Stomach (tissue), 19 donors: ENCODE measurements at places on chromosomes 16 and 17. TPM values are rescaled to one million over a fixed set of nuclear protein-coding genes. Genes with fewer than 3 reads are reported as not detected.

DNA sequence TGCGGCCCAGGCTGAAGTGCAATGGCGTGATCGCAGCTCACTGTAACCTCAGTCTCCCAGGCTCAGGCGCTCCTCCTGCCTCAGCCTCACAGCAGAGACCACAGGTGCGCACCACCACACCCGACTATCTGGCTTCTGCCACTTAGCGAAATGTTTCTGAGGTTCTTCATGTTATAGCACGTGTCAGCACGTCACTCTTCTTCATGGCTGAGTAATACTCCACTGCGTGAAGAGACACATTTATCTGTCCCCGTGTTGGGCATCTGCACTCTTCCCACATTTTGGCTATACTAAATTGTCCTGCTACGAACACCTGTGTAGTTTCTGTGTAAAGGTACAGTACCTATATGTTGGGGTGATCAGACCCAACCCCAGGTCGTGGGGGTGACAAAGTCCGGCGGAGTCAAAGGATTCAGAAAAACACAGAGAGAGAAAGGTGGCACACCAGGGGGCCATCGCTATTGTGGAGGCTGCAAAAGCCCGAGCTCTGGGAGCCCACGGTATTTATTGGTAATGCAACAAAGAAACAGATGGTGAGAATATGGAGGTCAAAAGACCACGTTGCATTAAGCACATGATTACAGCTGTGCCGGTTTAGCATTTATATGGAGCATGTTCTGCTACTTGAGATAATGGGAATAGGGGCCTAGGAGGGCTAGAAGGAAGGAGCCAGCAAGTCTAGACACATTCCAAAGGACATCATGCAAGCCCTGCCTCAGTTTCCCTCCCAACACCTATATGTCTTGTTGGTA, 851 bp upstream of the DPEP1 start:
- DNase-seq, result no peak

DNA sequence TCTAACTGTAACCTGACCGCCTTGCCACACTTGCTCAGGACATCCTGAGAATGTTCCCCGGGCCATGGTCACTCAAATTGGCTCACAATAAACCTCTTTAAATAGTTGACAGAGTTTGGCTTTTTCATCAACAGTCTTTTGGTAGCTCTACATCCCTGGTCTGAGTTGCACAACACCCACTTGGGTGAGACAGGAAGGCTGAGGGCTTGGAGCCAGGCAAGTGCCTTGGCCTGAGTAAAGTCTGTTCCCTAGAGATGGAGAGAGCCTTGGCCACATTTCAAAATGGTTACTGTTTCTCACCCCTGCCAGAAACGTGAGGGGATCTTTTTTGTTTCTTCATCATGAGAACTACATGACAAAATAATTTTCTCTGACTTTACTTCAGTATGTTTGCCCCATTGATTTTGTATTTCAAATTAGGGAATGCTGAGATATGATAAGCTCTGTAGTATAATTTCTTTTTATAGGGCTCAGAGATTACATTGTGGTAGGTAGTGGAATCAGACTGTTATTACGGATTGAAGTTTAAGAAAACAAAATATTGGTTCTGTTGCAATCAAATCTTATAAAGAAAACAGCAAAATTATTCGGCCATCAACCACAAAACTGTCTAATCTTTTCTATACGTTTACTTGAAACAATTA, 53.9 kb upstream of the NETO2 start:
- no peak for DNase-seq

GRCh38 chr17:82957469-82957795, 117.6 kb upstream of the ZNF750 start:
- DNase-seq, result no peak

DNA sequence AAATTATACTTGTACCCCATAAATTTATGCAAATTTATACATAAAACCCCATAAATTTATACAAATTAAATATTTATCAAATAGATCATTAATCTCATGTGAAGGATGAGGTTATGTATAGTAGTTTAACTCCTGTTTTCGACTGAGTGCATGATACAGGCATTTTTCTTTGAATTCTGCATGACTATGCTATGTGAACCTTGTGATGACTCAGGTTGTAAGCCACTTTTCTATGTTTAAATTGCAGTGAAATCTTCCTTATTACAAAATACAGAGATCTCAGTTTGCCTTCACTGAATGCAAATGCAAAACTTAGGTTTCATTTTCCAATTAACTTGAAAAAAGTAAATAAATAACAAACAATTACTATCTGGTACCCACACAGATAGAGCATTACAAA, 843.7 kb downstream of the CDH11 start:
- DNase-seq, result no peak

GRCh38 chr17:64185101-64185500, 55.2 kb upstream of the ERN1 start:
- no peak for DNase-seq

Gene PYDC1
- not detected for total RNA-seq

Gene IRX5
- 1.8 TPM for total RNA-seq

Gene MGAT5B
- not detected for total RNA-seq

Gene SKAP1
- total RNA-seq, result 2.4 TPM

Gene CDC6
- 7.3 TPM for total RNA-seq

Gene LGALS9B
- total RNA-seq, result 2.2 TPM

Gene AHSP
- total RNA-seq, result not detected

Gene GHDC
- 43.2 TPM for total RNA-seq
